NCI-H524 treated with DMSO at 0.1 percent for 48 hours (cell line): ENCODE measurements at places on chromosomes 2 and 18.
A peak's percentile ranks its signal among the peaks of the same experiment; 100 is the strongest.

DNA sequence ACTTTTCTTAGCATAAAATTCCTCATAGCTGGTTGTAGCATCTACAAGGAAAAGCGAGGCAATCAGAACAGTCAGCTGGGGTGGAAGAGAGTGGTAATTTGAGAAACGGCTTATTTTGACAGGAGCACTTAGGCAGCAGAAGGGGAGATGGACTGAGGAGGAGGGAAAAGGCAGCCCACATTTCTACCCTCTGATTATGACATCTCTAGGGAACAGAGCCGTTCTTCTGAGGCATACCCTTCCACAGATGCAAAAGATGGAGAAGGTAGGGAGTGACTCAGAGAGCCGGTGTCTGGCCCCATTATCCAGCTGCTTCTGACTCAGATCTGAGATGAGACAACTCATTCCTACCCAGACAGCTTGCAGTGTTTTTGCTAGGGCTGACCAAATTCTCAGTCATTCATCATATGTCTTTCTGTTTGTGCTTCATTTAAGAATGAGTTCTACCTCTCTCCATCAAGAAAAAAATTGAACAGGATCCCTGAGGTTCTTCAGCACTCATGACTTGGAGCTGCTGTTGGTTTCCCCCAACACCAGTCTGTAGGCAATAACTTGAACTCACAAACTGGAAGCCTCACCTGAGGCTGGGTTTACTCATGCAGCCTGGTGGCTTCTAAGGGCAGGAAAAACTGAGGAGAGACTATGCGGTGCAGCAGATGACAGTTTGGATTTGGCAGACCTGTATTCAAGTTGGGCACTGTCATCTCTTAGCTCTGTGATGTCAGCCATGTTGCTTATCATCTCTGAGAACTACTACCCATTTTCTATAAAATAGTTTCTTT lies 15.9 kb upstream of the SEC11C start:
- DNase-seq = no peak

DNA sequence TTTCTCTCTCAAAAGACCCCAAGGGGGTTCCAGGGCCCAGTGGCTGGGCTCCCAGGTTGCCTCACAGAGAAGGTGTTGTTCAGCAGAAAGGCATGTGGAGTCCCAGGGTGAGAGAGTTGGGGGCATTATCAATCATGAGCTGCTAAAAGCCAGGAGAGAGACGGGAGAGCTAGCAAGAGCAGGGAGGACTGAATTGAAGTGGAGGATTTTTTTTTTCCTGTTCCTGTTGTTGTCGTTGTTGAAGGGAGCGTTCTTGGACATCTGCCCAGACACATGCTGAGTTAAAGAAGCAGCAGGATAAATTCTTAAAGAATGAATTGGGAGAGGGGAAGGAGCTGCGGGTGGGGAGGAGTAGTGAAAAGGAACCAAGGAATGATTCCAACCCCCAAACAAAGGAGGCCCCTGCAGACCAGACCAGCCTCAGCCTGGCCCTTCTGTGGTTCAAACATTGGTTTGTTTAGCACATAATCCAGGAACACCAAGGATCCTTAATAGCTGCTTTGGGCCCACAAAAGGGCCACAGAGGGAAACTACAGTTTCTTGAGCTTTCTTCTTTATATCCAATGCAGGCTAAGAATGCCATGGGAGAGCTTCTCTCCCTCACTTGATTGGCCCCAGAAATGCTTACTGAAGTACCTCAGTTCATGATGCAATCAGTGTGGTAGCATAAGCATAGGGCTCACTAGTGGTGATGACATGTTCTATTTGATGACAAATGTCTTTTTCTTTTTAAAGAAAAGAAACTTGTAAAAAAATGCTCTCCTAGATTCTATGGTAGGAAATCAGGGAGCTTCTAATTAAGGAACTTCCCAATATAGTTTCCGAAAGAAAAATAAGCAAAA lies 146.0 kb downstream of the SETBP1 start:
- peak; percentile 61 for DNase-seq

GRCh38 chr2:70354264-70354949 lies 52.5 kb upstream of the FAM136A start:
- no peak for DNase-seq

DNA sequence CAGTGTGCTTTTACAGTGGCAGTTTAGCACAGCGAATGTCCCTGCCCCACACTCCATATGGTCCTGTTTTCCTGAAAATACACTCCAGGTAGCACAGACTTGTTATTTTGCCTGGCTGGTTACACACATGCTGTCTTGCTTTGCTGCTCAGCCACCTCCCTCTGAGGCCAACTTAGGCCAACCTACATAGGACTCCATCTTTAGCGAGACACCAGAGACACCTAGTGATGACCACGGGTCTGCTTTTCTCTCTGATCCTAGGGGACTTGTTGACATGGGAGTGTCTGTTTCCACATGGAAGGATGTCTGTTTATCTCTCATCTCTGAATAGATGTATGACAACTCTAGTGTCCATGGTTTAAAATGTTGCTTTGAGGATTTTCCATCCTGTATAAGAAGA lies 43.3 kb downstream of the PLEKHB2 start:
- peak; percentile 4 for DNase-seq

- no peak for DNase-seq
Observed at GRCh38 chr2:100113990-100114433, 28.4 kb downstream of the AFF3 start.

GRCh38 chr2:191125646-191126045 lies 25.1 kb downstream of the STAT4 start:
- no peak for DNase-seq

- no peak for DNase-seq
Observed at GRCh38 chr2:238065071-238065846, 4.5 kb downstream of the SCLY start.

GRCh38 chr2:171201271-171201670 lies 40.6 kb upstream of the TLK1 start:
- DNase-seq = no peak

GRCh38 chr2:237122214-237122666 lies 36.6 kb downstream of the COPS8 start:
- DNase-seq = no peak

GRCh38 chr2:29821591-29821990 lies 99.8 kb downstream of the ALK start:
- no peak for DNase-seq

DNA sequence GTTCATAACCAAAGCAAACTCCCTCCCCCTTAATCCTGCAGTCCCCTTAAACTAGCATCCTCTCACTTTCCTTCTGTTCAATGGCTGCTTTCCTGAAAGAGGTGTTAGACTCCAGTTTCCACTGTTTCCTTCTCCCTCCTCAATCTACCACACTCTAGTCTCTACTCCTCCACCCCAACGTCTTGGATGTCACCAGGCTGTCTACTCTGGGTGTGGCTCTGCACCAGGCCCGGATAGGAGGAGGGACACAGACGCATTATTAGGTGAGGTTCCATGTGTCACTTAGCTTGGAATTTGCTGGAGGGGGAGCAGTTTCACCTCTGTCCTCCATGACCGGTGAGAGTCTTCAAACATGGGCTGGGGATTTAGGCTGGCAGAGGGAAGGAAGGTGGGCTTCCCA lies 61.3 kb downstream of the MTHFD2 start:
- DNase-seq = no peak

GRCh38 chr18:79588636-79589481 lies 90.7 kb upstream of the CTDP1 start:
- DNase-seq = no peak

DNA sequence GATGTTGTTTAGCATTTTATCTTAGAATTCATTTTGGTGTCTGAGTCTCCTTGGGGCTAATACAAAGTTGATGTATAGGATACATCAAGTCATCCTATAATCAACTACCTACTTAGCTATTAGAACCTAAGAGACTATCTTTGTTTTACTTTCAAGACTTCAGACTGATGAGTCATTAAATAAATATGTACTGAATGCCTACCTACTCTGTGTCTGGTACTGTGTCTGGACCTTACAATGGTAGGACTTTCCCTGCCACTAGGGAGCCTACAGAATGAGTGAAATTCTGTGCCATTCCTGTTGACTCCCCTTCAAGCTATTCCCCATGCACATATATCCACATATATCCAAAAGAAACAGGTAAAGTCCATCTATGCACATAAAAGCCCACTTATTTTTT lies 114.5 kb downstream of the ERBB4 start:
- no peak for DNase-seq

DNA sequence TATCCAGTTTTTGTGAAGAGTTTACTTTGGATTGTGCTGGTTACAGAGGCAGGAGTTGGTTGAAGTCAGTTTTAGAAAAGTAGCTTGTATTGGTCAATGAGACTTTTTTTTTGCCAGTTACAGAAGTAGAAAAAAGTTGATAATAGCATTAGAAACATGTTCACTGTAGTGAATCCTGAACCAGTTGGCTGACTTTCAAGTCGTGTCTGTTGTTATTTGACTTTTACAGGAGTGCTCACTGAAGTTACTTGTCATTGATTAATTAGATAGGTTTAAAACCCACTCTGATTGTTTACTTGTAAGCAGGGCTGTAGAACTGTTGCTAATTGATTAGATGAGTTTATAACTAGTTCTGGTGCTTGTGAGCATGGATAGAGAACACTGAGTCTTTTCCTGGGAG lies 312.0 kb upstream of the VWC2L start:
- DNase-seq = no peak

- DNase-seq = no peak
Observed at GRCh38 chr2:71943238-71944182, 204.2 kb downstream of the CYP26B1 start.

GRCh38 chr2:107285621-107286299 lies 399.8 kb upstream of the ST6GAL2 start:
- no peak for DNase-seq

DNA sequence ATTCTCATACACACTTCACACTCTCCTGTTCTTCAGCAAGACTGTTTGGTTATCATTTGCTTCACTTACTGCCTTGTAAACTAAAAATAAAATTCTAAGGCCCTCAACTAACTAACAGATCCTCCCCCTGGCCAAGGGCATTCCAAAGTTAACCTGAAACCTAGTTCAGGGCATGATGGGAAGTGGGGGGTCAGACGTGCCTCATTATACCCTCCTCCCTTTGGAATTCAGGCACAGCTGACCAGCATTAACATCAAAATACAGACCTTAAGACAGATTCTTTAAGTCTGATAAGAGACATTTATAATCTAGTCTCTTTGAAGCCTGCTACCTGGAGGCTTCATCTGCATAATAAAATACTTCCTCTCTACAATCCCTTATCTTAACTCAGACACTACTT lies 221.0 kb downstream of the NOL4 start:
- DNase-seq = no peak

- DNase-seq = no peak
Observed at GRCh38 chr2:237553948-237554347, 12.4 kb upstream of the PRLH start.

DNA sequence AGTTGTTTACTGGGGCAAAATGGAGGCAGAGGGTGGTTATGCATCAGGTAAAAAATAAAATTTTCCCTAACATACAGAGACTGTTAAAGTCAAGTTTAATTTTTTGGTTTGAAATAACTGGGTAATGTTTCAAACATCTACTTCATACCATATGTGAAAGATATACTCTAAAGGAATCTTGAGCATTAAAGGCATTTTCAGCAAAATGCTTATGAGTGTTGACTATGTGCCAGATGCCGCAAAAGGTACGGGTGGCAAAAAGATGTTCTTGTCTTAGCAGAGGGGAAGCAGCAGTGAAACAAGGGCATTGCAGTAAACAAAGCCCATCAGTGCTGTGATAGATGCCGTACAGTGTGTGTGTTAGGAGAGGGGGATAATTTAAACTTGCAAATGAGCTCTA lies 263.1 kb upstream of the ID2 start:
- no peak for DNase-seq

DNA sequence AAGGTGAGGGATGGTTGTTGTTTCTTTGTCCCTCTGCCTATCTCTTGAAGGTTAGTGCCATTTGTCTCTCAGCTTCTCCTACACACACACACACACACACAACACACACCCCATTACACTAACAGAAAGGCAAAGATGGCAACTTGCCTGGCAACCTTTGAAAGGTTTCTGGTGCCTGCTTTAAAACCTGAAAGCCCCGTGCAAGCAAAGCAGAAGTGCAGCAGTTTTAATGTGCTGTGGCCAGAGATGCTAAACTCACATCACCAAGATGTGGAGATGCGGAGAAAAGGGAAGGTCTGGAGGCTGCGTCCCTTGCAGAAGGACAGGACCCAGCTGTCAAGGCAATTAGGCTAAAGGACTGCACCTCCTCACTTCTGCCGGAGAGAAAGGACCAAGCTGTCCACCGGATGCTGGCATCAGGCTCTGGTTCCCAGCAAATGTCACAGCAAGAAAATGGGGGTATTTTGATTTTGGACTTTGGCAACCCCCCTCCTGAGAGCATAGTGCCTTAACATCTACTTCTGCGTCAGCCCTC lies 196.4 kb downstream of the ARL4C start:
- no peak for DNase-seq

GRCh38 chr2:43185146-43185545 lies 41.3 kb downstream of the ZFP36L2 start:
- no peak for DNase-seq

GRCh38 chr2:3956406-3956805 lies 253.0 kb downstream of the DCDC2C start:
- no peak for DNase-seq

DNA sequence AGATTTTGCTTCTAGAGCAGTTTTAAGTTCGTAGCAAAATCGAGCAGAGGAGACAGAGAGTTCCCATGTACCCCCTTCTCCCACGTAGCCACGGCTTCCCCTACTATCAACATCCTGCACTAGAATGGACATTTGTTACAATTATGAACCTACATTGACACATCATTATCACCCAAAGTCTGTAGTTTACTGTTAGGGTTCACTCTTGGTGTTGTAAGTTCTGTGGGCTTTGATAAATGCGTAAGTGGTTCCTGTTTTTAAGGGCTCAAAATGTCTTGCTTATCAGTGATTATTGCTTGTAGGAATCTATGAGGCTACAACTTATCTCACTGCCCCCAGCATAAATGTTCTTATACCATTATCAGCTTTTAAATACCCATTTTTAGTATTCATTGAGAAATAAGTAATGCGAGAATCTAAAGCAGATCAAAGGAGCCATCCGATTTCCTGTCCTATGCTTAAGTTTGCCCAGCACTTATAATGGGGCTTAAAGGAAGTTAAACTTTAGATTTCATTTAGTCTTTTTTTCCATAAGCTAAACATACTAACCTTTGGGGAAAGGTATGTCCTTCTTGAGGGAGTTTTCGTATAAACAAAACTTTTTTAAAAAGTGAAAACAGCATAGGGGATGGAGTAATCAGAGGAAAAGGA lies 118.7 kb downstream of the HAUS1 start:
- DNase-seq = no peak

GRCh38 chr18:44410740-44411139 lies 269.9 kb upstream of the SETBP1 start:
- DNase-seq = no peak

DNA sequence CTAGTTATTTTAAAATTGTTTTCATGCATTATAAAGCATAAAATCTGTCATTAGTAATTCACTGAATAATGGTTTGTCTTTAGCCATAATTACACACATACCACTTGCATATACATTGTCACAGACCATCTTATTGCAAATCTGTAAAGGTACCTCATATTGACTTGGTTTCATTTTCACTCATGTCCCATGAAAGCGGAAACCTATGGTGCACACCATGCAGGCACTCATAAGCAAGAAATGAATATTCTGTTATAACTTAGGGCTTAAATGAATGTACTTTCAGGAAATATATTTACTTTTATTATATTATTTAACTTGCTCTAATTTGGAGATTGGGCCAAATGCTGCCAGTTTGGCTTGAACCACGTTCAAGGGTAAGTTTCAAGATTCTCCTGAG lies 29.2 kb upstream of the STK17B start:
- DNase-seq = no peak

GRCh38 chr2:221156062-221156734 lies 415.9 kb downstream of the EPHA4 start:
- peak; percentile 14 for DNase-seq
